ENCODE measurements at places on chromosomes 4 and X.

- DNase-seq: no peak
Observed at GRCh38 chrX:109858602-109859341, 125.7 kb upstream of the ACSL4 start.

DNA sequence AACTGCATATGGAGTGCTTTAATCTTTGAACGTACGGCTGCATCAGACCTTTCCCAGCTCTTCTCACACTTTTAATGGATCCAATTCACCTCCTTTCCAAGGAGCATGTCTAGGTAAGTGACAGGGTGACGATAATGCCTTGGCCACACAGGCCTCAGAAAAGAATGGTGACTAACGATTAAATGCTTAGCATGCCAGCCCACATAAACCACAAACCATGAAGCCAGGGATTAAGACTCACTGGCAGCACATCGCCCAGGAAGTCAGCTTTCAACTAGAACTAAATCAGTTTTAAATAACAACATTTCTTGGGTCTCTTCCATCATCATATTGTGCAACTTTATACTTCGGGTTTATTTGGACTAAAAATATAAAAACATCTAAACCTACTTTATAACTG, 28.7 kb downstream of the INPP4B start:
- peak; percentile 38 for DNase-seq

GRCh38 chrX:38939067-38939466, 137.8 kb downstream of the MID1IP1 start:
- no peak for DNase-seq

- DNase-seq: no peak
Observed at GRCh38 chr4:84495118-84495793, 3.8 kb downstream of the NKX6-1 start.

GRCh38 chr4:185889585-185889984, 77.6 kb upstream of the SORBS2 start:
- no peak for DNase-seq

- no peak for DNase-seq
Observed at GRCh38 chrX:149003863-149004660, 501.0 kb downstream of the IDS start.

- peak; percentile 2 for DNase-seq
Observed at GRCh38 chrX:30971774-30972603, 82.9 kb upstream of the TAB3 start.

- DNase-seq: no peak
Observed at GRCh38 chr4:109410776-109411175, 22.8 kb upstream of the SEC24B start.

- no peak for DNase-seq
Observed at GRCh38 chrX:42624524-42624923, 153.4 kb downstream of the PPP1R2C start.

GRCh38 chr4:14856062-14856933, 146.0 kb upstream of the CPEB2 start:
- peak; percentile 28 for DNase-seq

DNA sequence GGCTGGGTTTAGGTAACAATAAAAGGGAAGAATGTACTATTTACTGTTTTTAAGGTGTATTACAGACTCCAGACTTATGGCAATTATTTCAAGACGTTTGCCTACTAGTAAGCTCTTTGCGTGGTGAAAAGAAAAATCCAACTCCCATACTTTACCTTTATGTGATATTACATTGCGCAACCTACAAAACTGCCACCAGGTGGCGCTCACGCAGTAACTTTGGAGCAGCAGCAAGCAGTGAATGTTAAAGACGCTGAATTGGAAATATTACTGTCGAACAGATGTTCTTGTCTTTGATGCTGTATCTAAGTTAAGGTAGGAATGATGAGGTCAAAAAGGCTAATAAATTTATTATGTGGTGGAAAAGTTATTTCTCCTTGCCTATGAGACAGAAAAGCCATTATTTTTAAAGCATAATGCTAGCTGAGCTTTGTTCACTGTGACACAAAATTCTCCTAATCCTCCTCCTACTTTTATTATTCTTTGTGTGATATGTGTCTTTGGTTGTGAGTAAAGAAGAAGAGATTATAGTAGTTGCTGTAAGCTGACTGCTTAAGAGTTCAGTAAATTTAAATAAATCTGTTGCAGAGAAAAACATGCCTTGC, 1099.8 kb upstream of the TENM3 start:
- DNase-seq: peak; percentile 48

DNA sequence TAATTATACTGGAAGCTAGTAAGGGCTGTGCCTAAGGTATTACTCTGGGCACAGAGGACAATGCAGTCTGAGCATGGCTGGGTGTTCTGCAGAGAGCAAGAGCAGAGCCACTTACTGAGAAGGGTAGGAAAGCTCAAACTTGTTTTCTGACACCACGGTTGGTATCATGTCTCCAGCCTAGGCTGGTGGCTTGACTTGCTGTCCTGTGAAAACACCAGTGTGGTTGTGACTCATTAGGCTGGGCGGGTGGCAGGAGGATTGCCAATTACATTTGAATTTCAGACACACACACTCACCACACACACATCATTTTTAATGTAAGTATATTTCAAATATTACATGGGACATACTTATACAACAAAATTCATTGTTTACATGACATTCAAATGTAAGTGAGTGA, 19.7 kb upstream of the MTM1 start:
- DNase-seq: no peak

DNA sequence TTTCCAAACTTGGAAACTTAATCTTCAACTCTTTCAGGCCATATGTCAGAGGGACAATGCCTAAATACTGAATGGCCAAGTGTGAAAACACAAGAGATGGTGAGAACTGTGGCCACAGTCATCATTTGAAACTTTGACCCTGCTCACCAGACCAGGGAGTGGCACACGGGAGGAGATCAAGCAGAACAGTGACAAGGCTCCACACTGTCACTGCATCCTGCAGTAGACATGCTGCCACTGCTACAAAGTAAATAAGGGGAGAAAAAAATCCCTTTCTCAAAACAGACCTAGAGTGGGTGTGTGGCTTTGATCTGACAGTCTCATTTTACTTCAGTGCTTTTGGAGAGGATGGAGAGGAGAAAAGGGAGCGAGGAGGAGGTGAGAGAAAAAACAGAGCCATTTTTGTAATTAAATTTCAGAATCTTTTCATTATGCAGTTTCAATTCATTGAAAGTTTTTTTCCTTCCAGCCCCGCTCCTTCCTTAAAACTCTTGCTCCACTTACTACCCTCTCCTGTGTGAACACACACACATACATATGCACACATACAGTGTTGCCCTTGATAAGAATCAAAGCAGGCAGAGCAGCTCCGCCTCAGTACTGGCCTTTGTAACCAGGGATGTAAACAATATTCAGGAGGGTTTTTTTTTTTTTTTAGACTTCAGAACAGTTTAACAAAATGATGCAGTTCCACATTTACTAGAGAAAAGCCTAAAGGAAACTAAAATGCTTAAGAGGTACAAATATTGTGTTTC, 34.4 kb downstream of the NEXMIF start:
- DNase-seq: no peak

- no peak for DNase-seq
Observed at GRCh38 chrX:124263743-124264142, 68.7 kb upstream of the TEX13D start.

DNA sequence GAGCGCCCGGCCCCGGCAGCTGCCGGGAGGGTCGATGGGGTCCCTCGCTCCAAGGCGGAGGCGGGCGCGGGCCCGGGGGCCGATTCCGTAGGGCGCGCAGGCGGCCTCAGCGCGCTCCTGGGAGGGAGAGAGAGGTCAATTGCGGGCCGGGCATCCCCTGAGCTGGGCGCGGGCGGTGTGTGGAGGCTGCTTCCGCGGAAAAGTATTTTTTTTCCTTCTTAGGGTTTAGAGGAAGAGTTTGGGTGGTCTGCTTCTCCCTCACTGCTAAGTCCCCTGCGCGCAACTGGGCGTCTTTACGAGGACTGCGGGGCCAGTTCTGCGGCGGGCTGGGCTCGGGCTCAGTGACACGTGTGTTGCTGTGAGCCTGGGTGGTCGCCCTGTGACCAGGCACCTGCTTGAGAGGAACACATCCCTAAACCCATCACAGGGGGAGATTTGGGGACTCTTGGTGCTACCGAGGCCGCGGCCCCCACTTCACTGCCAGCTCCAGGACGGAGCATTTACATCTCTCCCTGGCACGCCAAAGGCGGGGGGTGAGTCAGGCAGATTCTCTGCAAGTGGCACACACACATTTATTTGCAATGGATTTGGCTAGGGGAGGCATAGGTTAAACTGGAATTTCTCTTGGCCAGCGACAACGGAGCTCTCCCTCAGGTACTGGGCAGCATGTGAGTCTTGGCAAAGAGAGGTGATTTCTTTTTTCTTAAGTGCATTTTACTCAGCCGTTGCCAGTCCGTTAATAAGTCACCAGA, 151.2 kb upstream of the SLC4A4 start:
- peak; percentile 9 for DNase-seq

DNA sequence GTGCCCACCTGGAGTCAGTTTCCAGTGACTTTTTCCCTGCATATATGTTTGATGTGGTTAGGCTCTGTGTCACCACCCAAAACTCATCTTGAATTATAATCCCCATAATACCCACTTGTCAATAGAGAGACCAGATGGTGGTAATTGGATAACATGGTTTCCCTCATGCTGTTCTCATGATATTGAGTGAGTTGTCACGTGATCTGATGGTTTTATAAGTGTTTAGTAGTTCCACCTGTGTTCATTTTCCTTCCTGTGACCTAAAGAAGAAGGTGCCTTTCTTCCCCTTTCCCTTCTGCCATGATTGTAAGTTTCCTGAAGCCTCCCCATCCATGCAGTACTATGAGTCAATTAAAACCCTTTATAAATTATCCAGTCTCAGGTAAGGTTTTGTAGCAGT, 740.9 kb downstream of the ARAP2 start:
- DNase-seq: no peak

DNA sequence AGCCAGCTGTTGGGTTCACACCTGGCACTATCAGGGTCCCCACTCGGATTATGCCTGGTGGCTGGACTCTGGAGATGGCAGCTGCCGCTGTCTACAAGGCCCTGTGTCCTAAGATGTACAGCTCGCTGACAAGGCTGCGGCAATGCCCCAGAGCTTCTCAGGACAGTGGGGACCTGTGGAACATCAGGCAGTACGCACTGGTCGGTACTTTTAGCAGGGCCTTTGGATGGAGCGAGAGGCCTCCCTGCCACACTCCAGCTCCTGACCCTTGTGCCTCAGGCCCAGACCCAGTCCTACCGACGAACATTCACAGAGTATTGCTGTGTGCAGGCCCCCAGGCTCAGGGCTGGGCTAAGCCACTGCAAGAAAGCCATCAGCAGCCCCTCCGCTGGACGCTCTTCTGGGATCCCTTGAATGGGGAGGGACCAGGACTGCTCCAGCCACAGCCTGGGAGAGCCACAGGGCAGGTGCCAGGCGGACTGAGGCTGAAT, 45.7 kb upstream of the HMX1 start:
- DNase-seq: no peak

GRCh38 chrX:110519906-110520452, 161.3 kb downstream of the RTL9 start:
- DNase-seq: no peak

DNA sequence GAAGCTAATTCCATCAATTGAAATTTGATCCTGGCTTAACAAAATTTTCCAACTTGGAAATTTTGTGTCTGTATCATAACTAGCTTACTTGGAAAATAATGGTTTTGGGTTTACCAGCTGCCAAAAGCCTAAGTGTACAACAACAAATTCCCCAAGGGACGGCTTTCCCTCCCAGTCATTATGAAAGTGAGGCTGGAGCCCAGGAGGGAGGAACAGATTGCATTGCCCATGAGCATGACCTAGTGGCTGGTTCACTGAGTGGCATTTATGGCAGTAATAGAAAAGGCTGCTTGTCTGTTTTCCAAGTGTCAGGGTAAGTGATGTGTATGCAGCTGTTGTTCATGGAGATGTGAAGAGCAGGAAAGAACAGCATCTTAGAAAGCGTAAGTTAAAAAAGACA, 70.8 kb upstream of the HHIP start:
- DNase-seq: no peak

DNA sequence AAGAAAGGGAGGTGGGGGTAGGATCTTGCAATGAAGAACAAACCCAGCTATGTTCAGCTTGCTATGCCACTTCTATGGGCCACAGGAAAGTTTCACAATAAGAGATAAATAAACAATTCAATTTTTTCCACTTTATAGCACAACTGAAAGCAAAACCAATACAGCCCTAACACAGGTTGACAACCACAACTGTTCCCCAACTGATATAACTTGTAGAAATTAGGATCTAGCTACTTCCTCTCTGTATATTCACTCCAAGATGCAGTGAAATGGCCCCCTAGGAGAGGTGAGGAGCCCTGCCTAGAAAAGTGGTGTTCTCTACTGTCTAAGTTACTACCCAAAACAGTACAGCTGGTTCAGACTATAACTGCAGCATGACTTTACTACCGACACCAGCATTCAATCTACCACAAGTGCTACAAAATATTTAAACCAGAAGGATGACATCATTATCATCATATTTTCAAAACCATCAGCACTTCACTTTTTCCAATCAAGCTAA, 77.0 kb downstream of the FBXW7 start:
- no peak for DNase-seq

GRCh38 chr4:159950707-159951106, 847.8 kb downstream of the RAPGEF2 start:
- no peak for DNase-seq

GRCh38 chr4:165992283-165992682, 119.2 kb downstream of the TLL1 start:
- DNase-seq: no peak

- no peak for DNase-seq
Observed at GRCh38 chrX:153386097-153386496, 15.1 kb downstream of the PNMA6E start.

- DNase-seq: no peak
Observed at GRCh38 chr4:167721617-167722486, 370.5 kb upstream of the ANXA10 start.

GRCh38 chr4:139451997-139452396, 1.9 kb upstream of the RAB33B start:
- no peak for DNase-seq
